ENCODE measurements at places on chromosomes 5 and 9. TPM values are rescaled to one million over a fixed set of nuclear protein-coding genes. Genes with fewer than 3 reads are reported as not detected.

Gene BARHL1
- polyA plus RNA-seq = not detected

Gene QRFP
- not detected for polyA plus RNA-seq

Gene CFAP77
- 0.16 TPM for polyA plus RNA-seq

Gene MPDZ
- not detected for polyA plus RNA-seq

Gene BTNL3
- not detected for polyA plus RNA-seq

Gene IFNA21
- polyA plus RNA-seq = not detected

Gene APBA1
- polyA plus RNA-seq = not detected

Gene AQP7
- not detected for polyA plus RNA-seq

Gene SH2D3C
- 40.8 TPM for polyA plus RNA-seq

- no peak for DNase-seq
- H3K4me3 ChIP-seq = no peak overlapping the region
- no peaks in the 10 kb centered on the region for H3K36me3 ChIP-seq
- no peaks in the 10 kb centered on the region for H3K4me1 ChIP-seq
- H3K27me3 ChIP-seq = peaks cover 6% of the 10 kb centered on the region
- no peak overlapping the region for H3K27ac ChIP-seq
Measured at GRCh38 chr5:155150012-155150411, 136.5 kb downstream of the KIF4B start.

DNA sequence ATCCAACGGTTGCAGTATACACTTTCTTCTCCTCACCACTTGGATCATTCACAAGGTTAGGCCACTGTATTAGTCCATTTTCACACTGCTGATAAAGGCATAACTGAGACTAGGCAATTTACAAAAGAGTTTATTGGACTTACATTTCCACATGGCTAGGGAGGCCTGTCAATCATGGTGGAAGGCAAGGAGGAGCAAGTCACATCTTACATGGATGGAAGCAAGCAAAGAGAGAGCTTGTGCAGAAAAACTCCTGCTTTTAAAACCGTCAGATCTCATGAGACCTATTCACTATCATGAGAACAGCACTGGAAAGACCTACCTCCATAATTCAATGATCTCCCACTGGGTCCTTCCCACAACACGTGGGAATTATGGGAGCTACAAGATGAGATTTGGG is 81.8 kb upstream of the DAP start:
- no peaks in the 10 kb centered on the region for H3K27me3 ChIP-seq
- H3K4me1 ChIP-seq = no peaks in the 10 kb centered on the region
- H3K4me3 ChIP-seq = no peak overlapping the region
- no peak overlapping the region for H3K27ac ChIP-seq

DNA sequence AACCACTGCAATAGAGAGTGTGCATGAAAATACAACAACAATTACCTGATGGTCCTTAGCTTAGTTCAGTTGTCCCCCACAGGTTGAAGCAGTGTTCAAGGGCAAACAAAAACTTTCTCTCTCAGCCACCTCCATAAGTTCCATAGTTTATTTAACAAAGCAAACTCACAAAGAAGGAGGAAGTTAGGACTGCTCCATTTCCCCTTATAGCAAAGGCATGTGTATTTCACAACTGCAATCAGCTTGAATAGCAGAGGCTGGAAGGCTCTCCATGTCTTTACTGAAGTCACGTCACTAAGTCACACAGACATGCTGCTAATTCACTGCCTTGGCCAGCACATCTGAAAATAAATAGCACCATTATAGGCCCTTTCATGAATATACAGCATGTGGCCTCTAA is 43.3 kb downstream of the DOCK8 start:
- H3K4me1 ChIP-seq = peaks cover 9% of the 10 kb centered on the region
- H3K27me3 ChIP-seq = no peaks in the 10 kb centered on the region
- no peak overlapping the region for H3K27ac ChIP-seq
- no peak for DNase-seq
- H3K4me3 ChIP-seq = no peak overlapping the region

DNA sequence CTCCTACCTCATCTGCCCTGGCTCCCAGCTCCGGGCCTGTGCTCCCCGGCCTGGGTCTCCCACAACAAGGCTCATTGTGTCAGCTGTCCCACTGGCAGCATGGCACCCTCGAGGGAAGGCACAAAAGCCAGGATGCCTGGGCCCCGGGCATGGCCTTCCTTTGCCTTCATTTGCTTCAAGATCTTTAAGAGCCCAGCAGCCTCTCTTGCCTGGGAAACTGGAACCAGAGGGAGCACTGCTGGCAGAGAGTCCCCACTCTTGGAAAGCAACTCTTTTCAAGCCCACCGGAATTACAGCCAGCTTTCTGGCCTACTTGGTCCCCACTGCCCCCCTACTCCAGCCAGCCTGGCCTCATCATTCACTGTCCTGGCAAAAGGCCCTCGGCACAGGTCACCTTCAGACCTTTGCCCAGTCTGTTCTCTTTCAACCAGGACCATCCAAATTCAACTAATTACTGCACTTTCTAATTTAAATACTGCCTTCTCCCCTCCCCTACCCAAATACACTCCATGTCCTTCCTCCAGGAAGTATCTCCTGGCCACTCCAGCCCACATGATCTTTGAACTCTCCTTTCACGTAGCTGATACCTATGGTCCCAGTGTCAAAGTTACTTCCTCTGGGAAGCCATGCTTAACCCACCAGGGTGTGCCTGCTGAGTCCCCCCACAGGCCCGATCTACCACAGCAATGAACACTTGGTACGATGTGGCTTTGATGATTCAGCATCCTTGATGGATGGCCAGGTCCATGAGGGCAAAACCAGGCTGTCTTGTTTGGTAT is 8.9 kb downstream of the ZER1 start:
- H3K4me3 ChIP-seq = no peak overlapping the region
- DNase-seq = no peak
- H3K4me1 ChIP-seq = peaks cover 23% of the 10 kb centered on the region

DNA sequence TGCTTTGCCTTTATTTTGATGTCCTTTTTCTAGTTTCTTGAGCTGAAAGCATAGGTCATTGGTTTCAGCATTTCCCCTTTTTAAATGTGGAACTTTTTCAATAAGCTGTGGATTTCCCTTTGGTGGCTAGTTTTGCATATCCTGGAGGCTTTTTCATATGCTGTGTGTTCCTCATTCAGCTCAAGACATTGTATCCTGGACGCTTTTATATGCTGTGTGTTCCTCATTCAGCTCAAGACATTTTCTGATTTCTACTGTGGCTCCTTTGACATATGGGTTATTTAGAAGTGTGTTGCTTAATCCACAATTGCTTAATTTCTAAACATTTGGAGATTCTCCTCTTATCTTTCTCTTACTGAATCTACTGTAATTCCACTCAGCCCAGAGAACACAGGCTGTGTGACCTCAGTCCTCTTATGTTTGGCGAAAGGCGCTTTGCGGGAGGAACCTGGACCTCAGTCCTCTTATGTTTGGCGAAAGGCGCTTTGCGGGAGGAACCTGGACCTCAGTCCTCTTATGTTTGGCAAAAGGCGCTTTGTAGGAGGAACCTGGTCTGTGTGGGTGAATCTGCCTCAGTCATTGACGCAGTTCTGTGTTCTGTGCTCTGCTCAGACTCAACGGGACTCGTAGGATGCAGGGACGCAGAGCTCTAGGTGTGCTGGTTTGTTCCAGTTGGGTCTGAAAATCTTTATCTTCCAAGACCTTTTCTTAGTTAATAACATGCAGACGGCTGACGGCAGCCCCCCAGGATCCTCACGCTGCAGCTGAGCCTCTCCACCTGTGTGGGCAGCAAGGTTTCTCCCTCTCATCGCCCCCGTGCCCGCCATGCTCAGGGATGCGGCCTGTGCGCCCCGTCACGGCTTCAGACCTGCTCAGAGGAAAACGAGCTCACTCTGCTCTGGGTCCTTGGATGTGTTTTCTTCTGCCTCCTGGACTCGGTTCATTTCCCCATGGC is 6.0 kb upstream of the SLC9A3 start:
- peak; percentile 74 for DNase-seq
- H3K27ac ChIP-seq = peak overlapping the region; percentile 16
- peak overlapping the region; percentile 59 for H3K4me3 ChIP-seq
- peaks cover 5% of the 10 kb centered on the region for H3K36me3 ChIP-seq

GRCh38 chr9:38374847-38375571 is 17.5 kb upstream of the ALDH1B1 start:
- H3K36me3 ChIP-seq = no peaks in the 10 kb centered on the region
- H3K27me3 ChIP-seq = peaks cover 33% of the 10 kb centered on the region
- no peak for DNase-seq
- H3K4me3 ChIP-seq = no peak overlapping the region
- no peak overlapping the region for H3K27ac ChIP-seq

DNA sequence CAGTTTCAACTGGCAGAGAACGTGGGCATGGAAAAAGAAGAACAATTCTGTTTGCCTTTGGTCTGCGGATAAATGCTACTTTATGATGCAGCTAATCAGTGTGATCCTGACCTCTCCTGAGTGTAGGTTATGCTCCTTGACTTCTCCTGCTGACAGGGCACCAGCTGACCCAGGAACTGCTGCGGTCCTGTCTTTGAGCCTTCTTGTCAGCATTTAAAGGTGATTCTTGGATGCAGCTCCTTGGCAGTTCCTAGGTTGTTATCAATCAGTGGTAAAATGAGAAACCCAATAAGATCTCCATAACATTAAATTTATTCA is 150.3 kb upstream of the FGF10 start:
- no peak overlapping the region for H3K27ac ChIP-seq
- DNase-seq = no peak
- no peaks in the 10 kb centered on the region for H3K4me1 ChIP-seq
- no peak overlapping the region for H3K4me3 ChIP-seq
- H3K36me3 ChIP-seq = no peaks in the 10 kb centered on the region

DNA sequence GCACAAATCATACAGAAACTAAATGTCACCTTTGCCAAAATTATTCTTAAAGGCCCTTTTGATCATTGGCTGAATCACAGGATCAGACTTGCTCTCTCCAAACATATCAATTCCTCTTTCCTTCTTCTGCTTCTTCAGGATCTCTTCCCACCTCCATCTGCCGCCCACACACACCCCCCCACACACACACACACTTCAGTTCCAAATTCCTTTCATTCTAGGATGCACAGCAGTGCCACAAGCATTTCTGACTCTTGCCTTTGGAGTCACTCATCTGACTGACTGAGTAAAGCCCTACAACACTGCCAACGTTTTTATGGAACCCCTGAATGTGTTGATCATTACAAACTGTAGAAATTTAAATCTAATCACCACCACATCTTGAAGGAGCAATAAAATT is 22.9 kb downstream of the DNAH5 start:
- H3K27me3 ChIP-seq = no peaks in the 10 kb centered on the region
- no peaks in the 10 kb centered on the region for H3K36me3 ChIP-seq

DNA sequence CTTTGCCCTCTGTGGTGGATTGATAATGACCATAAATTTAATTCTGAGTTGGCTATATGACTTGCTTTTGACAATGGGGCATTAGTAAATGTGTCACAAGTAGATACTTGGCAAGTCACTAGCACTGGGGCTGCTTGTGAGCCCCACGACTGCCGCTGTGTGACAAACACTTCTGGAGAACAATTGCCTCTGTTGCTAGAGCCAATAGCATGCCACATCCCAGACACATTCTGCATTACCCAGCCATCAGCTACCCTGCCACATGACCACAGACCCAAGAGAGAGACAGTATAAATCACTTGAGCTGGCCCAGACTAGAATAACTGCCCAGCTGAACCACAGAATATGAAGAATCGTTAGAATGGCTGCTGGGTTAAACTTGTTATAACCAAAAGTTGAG is 753.2 kb upstream of the DMAC1 start:
- no peak overlapping the region for H3K27ac ChIP-seq
- H3K36me3 ChIP-seq = no peaks in the 10 kb centered on the region
- DNase-seq = no peak
- H3K4me3 ChIP-seq = no peak overlapping the region

DNA sequence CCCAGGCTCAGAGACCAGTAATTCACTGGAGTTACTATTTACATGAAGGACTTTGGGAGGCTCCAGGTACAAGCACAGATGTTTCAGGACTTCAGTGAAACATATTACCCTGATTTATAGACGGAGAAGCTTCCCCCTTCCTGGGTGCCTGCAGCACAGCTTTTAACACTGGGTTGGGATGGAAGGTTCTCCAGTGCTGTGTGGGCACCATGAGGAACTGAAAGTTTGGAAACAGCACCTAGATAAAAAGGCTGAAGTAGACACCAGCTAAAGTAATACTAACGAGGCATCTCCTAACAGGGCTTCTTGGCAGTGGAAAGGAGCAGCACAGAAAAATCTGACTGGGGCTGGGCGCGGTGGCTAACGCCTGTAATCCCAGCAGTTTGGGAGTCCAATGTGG is 70.7 kb downstream of the GCNT1 start:
- no peak overlapping the region for H3K27ac ChIP-seq
- H3K4me3 ChIP-seq = peak overlapping the region; percentile 26
- no peak for DNase-seq
- no peaks in the 10 kb centered on the region for H3K27me3 ChIP-seq
- peaks cover 5% of the 10 kb centered on the region for H3K36me3 ChIP-seq

DNA sequence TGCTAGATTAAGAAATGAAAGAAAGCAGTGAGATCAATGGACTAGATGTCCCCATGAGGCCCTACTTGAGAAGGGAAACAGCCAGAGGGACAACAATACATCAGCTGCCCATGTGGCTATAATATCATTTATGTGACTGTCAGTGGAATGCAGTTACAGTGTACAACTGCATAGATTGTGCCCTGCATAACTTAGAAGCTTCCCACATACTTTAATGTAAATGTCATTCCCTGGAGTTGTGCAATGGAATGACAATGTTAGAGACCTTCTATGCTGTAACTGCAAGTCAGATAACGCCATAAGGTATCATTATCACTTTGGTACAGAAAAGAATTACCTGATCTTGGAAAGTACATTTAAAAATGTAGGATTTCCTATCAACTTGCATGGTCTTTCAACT is 67.4 kb downstream of the FBN2 start:
- no peak for DNase-seq
- no peak overlapping the region for H3K27ac ChIP-seq
- H3K36me3 ChIP-seq = no peaks in the 10 kb centered on the region
- no peaks in the 10 kb centered on the region for H3K27me3 ChIP-seq

- no peak overlapping the region for H3K4me3 ChIP-seq
- peaks cover 4% of the 10 kb centered on the region for H3K4me1 ChIP-seq
- no peak for DNase-seq
- no peaks in the 10 kb centered on the region for H3K36me3 ChIP-seq
- peaks cover 12% of the 10 kb centered on the region for H3K27me3 ChIP-seq
Measured at GRCh38 chr9:130327070-130327780, 61.7 kb downstream of the HMCN2 start.

GRCh38 chr9:15231788-15232635 is 75.0 kb downstream of the TTC39B start:
- no peak overlapping the region for H3K27ac ChIP-seq
- peaks cover 13% of the 10 kb centered on the region for H3K4me1 ChIP-seq
- no peaks in the 10 kb centered on the region for H3K27me3 ChIP-seq
- DNase-seq = no peak
- H3K4me3 ChIP-seq = no peak overlapping the region
- peaks cover 28% of the 10 kb centered on the region for H3K36me3 ChIP-seq

GRCh38 chr9:104682642-104683041 is 11.7 kb upstream of the OR13D1 start:
- peaks cover 5% of the 10 kb centered on the region for H3K4me1 ChIP-seq
- no peak overlapping the region for H3K4me3 ChIP-seq
- H3K27ac ChIP-seq = no peak overlapping the region
- peak; percentile 1 for DNase-seq
- no peaks in the 10 kb centered on the region for H3K36me3 ChIP-seq
